ENCODE measurements at places on chromosomes 12 and 14.
A peak's percentile ranks its signal among the peaks of the same experiment; 100 is the strongest.

DNA sequence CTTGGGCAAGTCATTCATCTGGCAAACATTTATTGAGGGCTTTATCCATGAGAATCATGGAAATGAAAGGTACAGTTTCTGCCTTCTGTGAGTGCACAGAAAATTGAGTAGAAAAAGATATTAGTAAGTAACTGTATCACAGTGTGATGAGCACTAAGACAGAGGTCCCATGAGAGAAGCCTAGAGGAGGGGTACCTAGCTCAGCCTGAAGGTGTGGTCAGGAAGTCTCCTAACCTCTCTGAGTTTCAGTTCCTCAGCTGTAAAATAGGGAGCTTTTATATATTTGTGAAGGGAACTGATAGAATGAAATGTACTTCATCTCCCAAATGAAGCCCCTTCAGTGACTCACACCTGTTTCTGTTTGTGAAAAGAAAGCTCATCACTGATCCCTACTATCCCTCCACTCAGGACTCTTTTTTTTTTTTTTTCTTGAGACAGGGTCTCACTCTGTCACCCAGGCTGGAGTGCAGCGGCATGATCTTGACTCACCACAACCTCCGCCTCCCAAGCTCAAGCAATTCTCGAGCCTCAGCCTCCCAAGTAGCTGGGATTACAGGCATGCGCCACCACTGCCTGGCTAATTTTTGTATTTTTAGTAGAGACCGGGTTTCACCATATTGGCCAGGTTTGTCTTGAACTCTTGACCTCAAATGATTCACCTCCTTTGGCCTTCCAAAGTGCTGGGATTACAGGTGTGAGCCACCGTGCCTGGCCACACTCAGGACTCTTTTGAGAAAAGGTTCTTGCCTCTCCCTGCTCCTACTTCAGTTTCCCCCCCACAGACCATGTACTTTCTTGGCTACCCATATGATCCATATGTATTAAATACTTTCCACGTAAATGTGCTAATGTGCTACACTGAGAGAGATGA is 93.7 kb upstream of the FUT8 start:
- no peak for DNase-seq

DNA sequence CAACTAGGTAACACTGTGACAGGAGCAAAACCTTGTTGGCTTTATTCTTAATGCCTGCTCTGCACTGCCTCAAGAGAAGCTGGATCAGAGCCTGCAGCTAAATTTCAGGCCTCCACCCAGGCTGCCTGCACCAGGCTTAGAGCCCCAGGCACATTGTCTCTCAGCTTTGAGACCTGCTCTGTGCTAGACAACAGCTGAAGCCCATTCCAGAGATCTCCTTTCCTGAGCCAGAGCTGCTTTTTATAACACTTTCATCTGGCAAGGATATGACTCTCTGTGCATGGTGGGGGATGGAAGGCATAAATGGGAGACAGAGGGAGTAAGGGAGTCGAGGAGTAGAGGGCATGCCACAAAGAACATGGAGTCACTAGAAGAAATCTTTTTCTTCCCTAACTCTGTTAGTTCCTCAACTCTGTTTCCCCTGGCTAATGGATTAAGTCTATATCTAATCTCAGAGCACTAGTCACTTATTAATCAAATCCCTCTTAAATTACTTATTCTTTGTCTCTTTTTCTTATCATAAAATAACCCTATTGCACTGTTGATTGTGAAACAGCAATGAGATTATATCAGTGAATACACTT is 27.1 kb upstream of the LUM start:
- peak; percentile 53 for DNase-seq

DNA sequence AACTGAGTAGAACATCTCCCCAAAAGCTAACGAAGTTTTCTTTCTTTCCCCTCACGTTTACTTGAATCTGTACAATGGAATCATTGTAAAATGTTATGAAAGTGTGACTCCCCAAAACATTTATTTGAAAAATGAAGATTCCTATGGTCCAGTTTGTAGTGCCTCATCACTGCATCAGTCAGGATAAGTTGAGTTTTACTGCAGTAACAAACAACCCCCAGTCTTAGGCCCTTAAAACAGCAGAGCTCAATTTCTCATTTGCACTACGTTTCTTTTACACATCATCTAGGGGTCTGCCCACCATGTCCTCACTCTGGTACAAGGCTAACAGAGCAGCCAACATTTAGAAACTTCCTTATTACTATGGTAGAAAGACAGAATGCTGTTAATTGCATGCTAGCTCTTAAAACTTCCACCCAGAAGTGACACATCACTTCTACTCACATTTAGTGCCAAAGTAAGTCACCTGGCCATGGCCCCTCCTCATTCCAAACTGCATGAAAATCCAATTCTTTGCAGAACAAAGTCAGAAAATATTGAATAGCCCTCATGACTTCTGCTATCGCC is 546.4 kb downstream of the MED13L start:
- DNase-seq: no peak

DNA sequence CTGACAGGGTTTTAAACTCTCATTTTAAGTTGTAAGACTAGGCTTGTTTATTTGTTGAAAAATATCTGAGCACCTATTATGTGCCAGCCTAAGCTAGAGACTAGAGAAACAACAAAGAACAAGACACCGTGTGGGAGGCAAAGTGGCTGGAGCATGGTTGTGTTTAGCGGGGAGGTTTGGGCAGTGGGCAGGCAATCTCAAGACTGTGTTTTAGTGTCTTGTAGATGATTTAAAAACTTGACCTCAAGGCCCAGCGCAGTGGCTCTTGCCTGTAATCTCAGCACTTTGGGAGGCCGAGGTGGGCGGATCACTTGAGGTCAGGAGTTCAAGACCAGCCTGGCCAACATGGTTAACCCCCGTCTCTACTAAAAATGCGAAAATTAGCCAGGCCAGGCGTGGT is 7.8 kb downstream of the RPL36AL start:
- no peak for DNase-seq

- DNase-seq: no peak
These were observed 32.2 kb downstream of the SH2B3 start for GRCh38 chr12:111437816-111438454.

- no peak for DNase-seq
These were observed 46.9 kb downstream of the DUSP6 start for GRCh38 chr12:89305373-89305772.

DNA sequence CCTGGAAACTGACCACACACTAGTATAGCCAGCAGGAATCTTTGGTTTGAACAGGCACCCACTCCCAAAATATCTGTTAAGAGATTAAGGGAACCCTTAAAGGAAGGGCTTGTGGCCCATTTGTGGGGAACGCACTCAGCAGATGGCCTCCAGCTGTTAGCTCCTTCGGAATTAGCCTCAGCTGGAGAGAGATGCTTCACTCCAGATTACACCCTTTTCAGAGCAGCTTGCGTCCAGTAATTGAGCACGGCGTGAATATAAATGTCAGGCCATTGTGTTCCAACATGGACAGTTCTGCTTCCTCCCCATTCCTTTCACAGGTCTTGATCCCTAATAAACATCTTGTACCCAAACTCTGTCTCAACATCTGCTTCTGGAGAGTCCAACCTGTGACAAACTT is 397.8 kb downstream of the SEC23A start:
- DNase-seq: no peak

DNA sequence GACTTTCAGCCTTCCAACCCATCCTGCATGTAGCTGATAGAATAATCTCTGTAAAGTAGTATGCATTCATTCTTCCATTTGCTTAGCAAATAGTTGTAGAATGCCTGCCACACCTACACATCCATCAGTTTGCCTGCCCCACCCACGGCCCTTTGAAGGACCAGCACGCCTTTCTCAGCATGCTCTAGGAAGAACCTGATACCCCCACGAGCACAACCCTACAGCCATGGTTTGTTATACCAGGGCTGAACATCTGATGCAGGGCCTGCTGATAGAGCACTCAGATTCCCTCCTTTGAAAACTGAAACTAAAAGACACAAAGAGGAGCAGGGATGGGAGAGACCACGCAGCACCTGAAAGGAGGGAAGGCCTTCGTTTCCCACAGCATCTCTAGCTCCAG is 205.1 kb downstream of the ANO2 start:
- no peak for DNase-seq

- DNase-seq: no peak
These were observed 121.9 kb downstream of the PDE3A start for GRCh38 chr12:20490213-20490612.

- DNase-seq: no peak
These were observed 122.8 kb upstream of the SOX5 start for GRCh38 chr12:24072302-24072701.

GRCh38 chr12:5310151-5310550 is 121.8 kb upstream of the NTF3 start:
- DNase-seq: no peak

GRCh38 chr12:24846689-24847088 is 102.2 kb downstream of the BCAT1 start:
- no peak for DNase-seq

GRCh38 chr12:30952015-30952414 is 25.5 kb downstream of the TSPAN11 start:
- no peak for DNase-seq

GRCh38 chr12:112178796-112179195 is 53.4 kb downstream of the TRAFD1 start:
- no peak for DNase-seq

- no peak for DNase-seq
These were observed 256.7 kb downstream of the SUDS3 start for GRCh38 chr12:118633071-118633470.

DNA sequence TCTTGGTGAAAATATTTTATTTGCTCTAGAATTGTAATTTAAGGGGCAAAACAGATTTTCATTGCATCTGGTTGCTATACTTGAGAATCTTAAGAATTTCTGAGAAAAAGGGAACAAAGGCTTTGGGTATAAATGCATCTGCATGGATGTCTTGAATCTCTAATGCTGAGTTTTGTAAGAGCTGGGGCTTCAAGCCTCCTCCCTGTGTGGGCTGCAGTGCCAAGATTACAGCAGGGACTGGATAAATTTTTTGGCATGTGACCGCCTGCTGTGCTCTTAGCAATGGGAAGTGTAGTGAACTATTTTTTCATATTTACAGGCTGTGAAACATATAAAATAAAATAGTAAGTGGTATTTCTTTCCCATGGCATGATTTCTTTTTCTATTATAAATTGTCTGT is 70.0 kb downstream of the SLC38A6 start:
- peak; percentile 83 for DNase-seq

GRCh38 chr12:94174576-94174975 is 26.2 kb downstream of the PLXNC1 start:
- DNase-seq: no peak

DNA sequence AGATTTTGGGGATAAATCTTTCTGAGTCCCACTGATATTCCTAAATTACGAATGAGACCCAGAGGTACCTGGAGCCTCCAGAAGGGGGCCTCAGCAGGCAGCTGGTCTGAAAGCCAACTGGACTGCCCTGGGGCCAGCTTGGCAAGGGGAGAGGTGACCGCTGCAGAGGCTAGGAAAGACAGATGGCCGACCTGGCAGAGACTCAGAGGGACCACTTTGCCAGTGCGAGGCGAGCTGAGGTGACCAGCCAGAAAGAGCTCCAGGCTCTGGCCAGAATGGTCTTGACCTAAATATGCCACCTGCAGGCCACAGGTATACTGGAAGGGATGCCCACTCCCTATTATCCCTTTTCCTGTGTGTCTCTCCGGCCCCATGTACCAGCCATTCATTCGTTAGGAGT is 256.8 kb upstream of the GARIN6 start:
- no peak for DNase-seq

DNA sequence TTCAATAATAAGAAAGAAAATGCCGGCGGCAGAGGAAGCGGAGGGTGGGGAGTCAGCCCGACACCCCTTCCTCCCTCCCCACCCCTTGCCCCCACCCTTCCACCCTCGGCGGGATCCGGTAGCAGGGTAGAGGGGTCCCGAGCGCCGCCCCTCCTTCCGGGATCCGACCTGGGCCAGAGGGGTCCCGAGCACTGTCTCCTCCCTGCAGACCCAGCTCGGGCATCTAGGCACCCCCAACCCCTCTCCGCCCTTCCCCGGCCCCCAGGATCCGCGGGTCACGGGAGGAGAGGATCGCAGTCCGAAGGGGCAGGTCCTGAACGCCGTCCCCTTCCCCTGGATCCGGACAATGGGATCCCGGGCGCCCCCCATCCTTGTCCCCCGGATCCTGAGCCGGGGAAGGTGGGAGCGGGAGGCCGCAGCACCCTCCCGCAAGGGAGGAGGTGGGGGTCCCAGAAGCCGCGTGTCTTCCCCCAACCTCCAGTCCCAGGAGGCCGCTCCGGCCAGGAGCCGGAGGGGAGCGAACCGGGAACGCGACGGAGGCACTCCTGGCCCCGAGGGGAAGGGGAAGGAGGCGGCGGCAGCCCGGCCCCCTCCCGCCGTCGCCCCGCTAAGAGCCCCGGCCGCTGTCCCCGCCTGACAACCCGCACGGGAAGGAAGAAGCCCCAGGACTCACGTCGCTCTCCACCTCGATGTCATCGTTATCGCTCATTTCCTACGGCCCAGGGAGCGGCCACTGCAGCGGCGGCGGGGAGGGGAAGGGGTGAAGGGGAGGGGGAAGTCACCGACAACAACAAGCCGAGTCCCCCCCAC is 481 bp downstream of the MAX start:
- peak; percentile 45 for DNase-seq

DNA sequence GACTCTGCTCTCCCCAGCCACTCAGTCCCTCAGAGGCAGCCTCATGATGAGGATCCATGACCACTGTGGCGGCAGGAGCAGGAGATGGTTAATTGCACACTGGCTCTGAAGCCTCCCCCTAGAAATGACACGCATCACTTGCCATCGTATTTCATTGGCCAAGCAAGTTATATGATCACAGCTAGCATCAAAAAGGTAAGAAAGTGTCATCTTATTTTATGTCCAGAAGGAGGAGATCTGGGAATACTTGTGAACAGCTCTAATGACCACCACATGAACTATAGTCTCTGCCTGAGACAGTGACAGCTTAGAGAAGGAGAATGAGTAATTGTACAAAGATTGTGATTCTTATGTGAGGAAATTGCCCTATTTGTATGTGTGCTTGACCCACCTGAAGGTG is 363.4 kb downstream of the NUAK1 start:
- DNase-seq: no peak

- DNase-seq: no peak
These were observed 74.9 kb downstream of the ALG10 start for GRCh38 chr12:34097213-34097612.

DNA sequence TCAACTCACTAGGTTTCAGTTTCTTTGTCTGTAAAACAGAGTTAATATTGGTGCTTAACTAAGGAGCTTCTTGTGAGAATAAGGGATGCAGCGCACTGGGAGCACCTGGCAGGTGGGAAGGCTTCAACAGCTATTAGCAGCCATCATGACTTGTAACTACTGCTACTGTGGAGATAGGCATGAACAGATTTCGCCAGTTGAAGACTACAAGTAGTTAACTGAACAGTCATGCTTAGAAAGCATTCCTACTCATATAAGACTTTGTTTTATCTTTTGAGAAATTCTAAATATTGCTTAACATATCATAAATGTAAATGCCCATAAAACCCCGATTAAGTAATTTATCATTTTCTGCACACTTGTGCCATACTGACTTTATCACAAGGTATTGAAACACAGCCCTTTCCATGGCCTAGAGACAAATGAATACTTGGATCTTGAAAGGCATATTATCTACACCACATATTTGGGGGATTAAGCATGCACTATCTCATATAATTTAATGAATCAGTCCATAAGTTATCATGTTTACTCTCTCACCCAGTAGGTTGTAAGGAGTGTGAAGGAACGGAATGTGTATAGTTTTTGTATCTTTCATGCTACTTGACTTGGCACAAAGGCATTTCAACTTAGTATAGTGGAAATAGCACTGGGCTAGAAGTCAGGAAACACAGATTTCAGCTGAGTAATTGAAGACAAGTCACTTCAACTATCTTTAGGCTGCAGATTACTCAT is 16.1 kb downstream of the NTN4 start:
- DNase-seq: no peak

All from lung (tissue), 17 donors.